ENCODE measurements at places on chromosomes 2 and 18.
A peak's percentile ranks its signal among the peaks of the same experiment; 100 is the strongest.

- no peak for DNase-seq
Observed at GRCh38 chr18:31426871-31427406, 20.6 kb upstream of the DSG3 start.

GRCh38 chr2:177393203-177393755, 706 bp downstream of the AGPS start:
- no peak for DNase-seq

DNA sequence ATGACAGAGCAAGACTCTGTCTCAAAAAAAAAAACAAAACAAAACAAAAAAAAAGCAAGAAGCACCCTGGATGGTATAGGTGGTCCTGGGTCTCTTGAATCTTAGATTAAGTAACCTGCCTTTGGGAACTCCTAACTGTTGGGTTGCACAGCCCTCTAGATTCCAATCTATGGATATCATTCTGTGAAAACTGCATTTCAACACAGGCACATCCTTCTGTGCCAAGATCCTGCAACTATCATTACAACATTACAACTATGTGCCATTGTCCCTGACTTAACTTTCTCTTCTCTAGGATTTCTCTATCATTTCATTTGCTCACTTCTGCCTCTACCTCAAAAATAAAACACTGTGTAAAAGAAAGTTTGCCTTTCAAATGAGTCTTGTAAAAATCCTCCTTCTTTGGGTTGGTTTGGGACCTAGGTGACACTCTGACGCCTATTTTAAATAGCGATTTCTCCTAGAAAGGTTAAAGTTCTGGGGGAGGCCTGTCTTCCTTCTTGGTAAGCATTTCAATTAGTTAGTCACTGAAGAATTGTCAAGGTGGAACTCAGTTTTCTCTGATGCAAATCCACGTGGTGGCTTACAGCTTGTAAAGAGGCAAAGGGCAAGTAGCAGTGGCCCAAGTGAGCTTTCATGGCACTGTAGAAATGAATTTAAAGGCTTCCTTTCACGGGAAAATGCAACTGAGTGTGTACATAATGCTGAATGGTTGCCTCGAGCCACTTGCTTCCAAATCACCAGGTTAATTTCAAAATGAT, 9.2 kb downstream of the LGALSL start:
- no peak for DNase-seq

- no peak for DNase-seq
Observed at GRCh38 chr2:67991456-67991855, 71.3 kb downstream of the C1D start.

DNA sequence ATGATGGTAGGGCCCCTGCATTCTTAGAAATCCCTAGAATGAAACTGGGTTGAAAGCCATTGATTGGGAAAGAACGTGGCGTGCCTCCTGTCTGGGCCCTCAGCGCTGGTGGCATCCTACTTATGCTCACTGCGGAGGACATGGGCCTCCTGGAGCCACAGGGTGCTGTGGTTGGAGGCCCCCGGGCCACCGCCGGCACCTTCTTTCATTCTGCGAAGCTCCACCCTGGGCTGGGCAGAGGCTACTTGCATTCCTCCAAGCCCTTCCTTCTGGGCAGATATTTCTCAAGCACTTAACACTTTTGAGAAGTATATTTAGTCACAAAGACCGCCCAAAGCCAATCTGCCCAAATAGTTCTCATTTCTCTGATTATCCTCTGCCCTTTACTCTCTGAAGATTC, 311.9 kb downstream of the MYCN start:
- peak; percentile 25 for DNase-seq

- no peak for DNase-seq
Observed at GRCh38 chr18:50563376-50563775, 3.5 kb downstream of the MAPK4 start.

GRCh38 chr18:58922995-58923394, 58.3 kb downstream of the ZNF532 start:
- no peak for DNase-seq

- peak; percentile 11 for DNase-seq
Observed at GRCh38 chr2:229620289-229620688, 94.1 kb downstream of the DNER start.

GRCh38 chr2:88753833-88754584, 62.5 kb downstream of the RPIA start:
- DNase-seq, result no peak

DNA sequence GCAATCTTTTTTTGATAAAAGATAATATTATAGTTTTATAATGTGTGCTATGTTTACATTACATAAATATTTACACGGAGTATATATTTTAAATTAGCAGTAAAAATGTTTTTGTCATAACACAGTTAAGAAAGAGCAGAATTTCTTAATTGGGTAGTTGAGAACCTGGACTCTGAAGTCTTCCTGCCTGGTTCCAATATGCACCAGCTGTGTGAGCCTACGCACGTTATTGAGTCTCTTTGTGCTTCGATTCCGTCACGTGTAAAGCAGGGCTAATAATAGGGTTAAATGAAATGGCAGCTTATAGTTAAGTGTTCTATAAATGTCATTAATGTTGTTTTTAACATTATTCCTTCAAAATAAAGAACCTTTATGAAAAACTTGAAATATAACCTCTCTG, 1.2 kb upstream of the CCDC88A start:
- no peak for DNase-seq

DNA sequence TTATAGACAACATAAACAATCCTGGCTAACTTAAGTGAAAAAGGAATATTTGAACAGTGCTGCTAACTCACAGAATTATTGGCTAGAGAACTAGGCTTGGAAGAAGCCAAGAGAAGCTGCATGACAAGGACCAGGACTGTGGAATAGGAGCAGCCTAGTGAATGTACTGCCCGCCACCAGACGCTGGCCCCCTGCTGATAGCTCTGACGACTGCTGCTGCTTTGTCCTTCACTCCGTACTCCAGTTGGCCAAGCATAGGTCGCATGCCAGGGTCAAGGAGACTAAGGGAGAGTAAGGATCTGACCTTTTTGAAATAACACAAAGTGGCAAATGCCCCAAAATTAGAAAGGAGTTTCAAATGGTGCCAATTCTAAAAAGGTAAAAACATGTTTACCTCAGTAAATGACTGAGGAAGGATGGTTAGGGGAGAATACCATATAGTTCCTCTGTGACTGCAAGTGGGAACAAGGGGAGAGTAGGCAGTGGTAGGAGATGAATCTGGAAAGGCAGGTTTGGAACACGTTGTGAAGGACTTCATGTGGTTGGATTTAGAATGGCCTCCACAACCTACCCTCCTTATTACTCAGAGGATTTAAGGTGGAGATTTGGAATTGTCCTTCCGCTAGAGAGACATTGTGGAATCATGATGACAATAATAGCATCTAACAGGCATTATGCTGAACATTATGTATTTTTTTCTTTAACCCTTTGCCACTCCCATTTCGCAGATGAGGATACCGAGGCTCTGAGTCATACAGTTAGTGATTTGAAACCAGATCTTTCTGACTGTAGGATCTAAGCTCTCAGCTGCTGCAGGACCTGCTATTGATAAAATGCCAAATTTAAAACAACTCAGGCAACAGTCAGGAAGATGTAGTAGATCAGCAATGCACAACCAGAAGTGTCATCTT, 19.5 kb downstream of the STRADB start:
- no peak for DNase-seq

- DNase-seq, result no peak
Observed at GRCh38 chr2:232367016-232367415, 11.5 kb upstream of the ALPP start.

DNA sequence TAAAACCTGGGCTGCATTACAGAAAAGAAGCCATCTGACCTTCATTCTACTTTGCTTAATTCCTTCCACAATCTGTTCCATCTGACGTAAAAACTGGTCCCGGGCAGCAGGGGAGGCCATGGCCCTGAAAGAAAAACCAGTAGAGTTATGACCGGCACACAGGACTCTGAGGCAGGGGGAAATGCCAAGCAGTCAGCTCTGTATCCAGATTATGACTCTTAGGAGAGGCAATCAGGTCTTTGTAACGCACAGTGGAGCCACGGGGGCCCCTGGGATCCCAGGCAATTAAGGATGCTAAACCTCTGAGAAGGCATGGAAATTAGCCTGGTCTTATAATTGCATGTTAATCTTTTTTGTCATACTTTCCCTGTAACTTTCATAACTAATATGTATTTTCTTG, 78.4 kb downstream of the CCDC93 start:
- DNase-seq, result no peak

DNA sequence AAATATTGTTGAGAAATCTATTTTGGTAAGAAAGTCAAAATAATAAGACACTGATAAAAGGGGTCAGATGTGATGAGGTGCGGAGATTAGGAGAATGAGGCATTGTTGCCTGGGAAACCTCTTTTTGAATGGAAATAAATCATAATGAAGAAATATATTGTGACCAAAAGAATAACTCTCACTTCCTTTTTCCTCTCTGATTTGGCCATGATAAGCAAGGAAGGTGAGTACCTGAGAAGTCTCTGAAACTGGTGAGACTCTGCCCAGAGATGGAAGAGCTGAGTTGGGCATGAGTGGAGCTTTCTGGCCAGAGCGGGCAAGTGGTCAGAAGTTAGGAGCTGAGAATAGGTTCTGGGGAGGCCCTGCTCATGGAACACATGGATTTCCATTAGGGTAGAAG, 11.8 kb downstream of the LAMA3 start:
- DNase-seq, result no peak

DNA sequence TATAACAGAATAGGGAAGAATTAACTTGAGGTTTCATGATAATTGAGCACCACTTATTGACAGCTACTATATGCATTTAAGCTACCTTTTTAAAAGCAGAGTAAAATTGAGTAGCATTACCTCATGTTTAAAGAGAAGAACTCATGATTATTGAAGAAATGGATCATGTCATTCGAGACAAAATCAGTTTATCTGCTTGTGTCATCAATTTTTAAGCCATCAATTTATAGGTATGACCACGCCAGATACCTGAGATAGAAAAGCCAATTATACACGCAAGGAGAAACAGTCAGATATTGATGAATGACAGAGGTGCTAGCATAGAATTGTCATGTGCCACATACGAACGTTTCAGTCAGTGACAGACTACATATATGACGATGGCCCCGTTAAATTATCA, 28.4 kb downstream of the DSG2 start:
- DNase-seq, result no peak

GRCh38 chr2:64866797-64867196, 122.4 kb upstream of the SLC1A4 start:
- no peak for DNase-seq

GRCh38 chr18:28177828-28178635, 1.1 kb upstream of the CDH2 start:
- no peak for DNase-seq

- DNase-seq, result no peak
Observed at GRCh38 chr2:217064234-217065011, 204.6 kb upstream of the TNP1 start.

- DNase-seq, result no peak
Observed at GRCh38 chr2:232484628-232485347, 2.8 kb downstream of the ECEL1 start.

DNA sequence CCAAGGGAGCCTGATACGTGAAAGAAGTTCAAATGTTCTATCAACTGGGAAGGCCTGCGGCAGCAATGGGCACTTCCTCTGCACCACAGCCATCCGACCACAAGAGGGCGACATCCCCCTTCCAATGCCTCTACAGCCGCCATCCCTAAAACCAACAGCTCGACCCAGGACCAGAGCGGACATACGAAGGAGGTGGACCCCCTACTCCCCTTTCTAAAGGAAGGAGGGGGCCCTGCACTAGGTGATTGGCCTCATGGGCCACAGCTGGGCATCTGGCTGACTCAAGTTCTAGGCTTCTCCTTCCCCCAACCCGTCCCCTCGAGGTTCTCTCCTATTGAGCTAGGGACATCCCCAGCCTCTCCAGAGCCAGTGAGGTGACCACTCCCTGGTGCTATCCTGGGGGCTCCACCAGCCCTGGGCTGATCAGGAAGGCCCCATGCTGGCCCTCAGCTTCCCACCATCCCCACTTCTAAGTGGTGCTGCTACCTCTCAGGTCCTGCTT, 217.2 kb downstream of the TNS1 start:
- no peak for DNase-seq

DNA sequence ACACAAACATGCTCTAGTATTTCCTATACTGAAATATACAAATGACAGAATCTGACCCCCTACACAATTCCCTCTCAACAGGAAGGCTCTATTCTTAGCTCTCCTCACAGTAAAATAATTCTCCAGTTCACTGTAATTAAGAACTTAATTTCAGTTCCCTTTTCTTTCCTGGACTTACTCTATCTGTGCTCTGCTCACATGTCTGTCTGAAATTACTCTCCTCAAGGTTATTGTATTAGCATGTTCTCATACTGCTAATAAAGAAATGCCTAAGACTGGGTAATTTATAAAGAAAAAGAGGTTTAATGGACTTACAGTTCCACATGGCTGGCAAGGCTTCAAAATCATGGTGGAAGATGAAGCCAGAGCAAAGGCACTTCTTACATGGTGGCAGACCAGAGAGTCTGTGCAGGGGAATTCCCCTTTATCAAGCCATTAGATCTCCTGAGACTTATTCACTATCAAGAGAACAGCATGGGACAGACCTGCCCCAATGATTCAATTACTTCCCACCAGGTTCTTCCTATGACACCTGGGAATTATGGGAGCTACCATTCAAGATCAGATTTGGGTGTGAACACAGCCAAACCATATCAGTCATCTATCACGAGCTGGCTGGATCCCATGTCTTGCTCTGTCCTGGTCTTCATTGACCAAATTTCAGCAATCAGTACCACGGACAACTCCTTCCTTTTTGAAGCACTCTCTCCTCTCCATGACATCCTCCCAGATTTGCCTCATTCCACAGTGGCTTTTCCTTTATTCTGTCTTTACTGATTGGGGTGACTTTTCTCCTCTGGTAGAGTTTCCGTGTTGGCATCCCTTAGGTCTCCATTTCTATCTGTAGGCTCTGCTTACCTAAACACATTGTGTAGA, 110.9 kb downstream of the GALR1 start:
- no peak for DNase-seq

GRCh38 chr2:128008074-128008672, 19.7 kb downstream of the SAP130 start:
- DNase-seq, result no peak

DNA sequence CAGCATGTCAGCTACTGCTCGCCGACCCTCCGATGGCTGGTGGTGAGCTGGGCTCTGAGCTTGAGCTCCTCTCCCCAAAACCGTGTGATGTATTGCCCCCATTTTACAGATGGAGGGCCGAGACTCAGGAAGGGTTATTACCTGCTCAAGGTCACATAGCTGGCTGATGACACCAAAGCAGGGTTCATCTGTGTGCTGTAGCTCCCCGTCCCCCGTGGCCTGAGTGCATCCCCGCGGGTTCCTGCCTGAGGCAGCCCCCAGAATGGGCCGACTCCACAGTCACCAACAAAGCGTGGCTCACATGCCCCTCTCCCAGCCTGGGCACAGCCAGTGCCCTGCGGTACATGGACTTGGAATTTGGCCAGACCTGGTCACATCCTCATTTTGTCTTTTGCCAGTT, 198.6 kb downstream of the TFCP2L1 start:
- no peak for DNase-seq

GRCh38 chr2:28338831-28339321, 53.8 kb upstream of the FOSL2 start:
- no peak for DNase-seq

All from upper lobe of left lung (tissue), 6 donors.